ENCODE measurements at places on chromosomes 4 and X.

GRCh38 chr4:66574145-66574978 lies 904.1 kb upstream of the EPHA5 start:
- DNase-seq, result no peak

DNA sequence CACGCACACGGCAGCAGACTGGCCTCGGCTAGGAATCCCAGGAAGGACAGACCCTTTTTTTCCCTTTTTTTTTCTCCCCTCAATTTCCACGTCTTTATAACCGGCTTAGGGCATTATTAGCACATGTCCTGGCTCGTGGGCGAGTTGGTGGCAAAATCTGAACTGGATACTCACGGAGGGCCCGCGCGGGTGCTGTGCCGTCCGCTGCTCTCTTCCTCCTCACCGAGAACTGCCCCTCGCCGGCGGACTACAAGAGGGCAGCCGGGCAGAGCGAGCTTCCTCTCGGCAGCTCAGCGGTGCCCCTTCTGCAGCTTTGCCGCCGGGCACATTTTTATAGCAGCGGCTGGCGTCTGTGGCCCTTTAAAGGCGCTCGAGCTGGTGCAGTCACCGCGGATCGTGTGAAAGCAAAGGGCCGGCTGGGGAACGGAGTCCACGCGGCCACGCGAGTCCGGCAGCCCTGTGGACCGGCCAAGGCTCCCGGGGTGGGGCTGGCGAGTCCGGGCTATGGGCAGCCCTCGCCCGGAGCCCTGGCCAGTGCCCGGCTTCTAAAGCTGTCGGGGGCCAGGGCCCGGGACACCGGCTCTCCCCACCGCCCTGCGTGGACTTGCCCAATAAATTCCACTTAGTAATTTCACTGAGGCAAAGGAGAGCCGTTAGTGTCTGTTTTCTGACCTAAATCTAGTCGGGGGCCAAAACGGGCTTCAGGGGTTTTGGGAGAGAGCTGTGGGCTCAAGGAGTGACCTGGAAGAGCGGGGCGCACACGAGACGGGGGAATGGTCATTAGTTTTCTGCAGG lies 1.3 kb upstream of the CITED1 start:
- DNase-seq, result peak; percentile 33

DNA sequence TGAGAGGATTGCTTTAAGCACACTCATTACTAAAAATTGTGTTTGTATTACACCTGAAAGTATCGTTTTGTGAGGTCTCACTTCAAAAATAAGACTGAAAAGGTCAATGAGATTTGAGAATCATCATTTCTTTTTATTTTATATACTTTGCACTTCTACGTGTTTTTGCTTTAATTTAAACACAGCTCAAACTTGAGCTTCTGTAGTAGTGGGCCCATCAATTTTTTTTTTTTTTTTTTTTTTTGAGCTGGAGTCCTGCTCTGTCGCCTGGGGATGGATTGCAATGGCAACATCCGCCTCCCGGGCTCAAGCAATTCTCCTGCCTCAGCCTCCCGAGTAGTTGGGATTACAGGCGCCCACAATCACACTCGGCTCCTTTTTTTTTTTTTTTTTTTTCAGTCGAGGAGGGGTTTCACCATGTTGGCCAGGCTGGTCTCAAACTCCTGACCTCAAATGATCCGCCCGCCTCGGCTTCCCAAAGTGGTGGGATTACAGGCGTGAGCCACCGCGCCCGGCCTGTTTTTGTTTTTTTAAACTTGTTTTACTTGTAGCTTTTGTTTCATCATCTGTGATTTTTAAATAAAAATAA lies 1.5 kb downstream of the GSTCD start:
- DNase-seq, result no peak

DNA sequence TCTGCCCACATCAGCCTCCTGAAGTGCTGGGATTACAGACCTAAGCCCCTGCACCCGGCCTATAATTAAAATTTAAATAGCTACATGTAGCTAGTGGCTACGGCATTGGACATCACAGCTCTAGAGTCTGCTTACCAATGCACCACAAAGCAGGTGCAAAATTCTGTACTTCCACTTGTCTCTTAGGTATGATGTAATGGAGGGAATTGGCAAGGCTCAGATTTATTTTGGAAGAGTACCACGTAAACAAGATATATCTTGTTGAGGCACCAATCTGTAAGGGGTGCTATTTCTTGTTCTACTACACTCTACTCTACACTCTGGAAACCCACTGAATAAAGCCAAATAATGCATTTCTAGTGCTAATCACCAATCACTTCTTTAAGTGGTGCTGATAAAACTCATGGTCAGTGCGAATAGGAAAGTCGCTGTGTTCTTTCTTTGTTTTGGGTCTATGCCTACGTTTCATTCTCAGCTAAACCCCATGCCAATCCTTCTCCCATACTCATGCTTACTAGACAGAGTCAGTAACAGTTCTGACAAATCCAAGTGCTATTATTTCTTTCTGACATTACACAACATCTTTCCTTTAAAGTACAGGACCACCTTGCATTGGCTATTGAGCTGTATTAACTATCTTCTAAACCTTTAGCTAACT lies 92.3 kb downstream of the GC start:
- DNase-seq, result no peak

DNA sequence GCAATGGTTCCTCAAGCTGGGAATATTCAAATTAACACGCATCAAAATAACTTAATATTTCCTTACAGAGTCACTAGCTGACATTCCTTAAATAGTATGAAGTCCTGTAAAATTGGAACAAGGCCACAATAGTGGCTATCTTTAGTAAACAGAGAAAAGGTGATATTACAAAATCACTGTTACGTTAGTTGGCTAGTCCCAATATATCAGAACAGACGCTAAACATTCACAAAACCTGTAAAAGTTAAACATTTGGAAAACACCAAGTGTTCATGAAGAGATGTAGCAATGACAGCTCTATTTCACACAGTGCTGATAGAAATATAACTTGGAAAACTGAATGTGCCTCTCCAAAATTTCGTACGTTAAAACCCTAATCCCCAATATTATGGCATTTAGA lies 61.0 kb upstream of the FAM47C start:
- DNase-seq, result no peak

- no peak for DNase-seq
Measured at GRCh38 chr4:185357733-185358440, 37.8 kb downstream of the LRP2BP start.

- no peak for DNase-seq
Measured at GRCh38 chr4:128380306-128380705, 92.7 kb upstream of the PGRMC2 start.

- no peak for DNase-seq
Measured at GRCh38 chr4:3215256-3215655, 33.7 kb upstream of the MSANTD1 start.

DNA sequence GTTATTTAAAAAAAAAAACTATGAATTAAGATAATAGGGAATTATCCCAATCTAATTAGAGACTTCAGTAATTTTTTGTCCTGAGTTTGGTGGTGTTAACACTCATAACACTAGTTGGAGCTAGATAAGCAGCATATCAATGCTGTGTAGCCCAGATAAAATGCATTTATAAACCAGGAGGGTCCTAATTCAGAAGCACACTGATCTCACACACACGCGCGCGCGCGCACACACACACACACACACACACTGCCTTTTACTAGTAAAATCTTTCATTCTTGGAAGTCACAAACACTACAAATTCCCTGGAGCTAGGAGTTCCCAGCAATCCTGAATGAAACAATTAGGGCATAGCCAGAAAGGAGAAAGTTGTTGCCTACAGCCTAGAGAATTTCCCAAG lies 3.2 kb downstream of the UNC5C start:
- no peak for DNase-seq

DNA sequence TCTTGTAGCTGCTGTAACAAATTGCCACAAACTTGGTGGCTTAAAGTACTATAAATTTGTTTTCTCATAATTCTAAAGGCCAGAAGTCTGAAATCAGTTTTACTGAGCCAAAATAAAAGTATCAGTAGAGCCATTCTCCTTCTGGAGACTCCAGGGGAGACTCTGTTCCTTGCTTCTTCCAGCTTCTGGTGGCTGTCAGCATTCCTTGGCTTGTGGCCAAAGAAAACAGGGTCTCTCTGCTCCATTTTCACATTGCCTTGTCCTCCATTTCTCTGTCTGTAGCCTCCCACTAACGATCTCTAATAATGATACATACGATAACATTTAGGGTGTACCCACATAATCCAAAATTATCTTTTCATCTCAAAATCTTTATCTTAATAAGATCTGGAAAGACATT lies 200.4 kb downstream of the MAB21L2 start:
- DNase-seq, result peak; percentile 24

GRCh38 chr4:190020790-190021717 lies 6.0 kb downstream of the FRG2 start:
- DNase-seq, result no peak

DNA sequence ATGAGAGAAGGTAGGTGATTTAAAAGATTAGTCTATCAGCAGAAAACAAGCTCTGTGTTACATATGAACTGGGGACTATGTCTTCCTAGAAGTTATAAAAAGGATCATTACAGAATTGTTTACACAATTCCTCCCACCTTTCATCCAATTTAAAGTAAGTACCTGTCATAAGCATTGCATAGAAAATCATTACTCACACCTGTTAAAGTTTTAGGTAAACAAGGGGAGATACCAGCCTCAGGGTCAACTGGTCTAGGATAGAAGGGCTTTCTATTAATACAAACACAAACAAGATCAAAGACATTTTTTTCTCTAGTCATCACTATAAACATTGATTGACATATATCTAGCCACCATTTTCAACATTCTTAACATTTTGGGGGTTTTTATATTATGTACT lies 333.9 kb downstream of the ARHGAP24 start:
- no peak for DNase-seq

GRCh38 chr4:10173037-10173753 lies 56.6 kb upstream of the WDR1 start:
- no peak for DNase-seq

- DNase-seq, result no peak
Measured at GRCh38 chr4:186710521-186711119, 13.0 kb downstream of the FAT1 start.

DNA sequence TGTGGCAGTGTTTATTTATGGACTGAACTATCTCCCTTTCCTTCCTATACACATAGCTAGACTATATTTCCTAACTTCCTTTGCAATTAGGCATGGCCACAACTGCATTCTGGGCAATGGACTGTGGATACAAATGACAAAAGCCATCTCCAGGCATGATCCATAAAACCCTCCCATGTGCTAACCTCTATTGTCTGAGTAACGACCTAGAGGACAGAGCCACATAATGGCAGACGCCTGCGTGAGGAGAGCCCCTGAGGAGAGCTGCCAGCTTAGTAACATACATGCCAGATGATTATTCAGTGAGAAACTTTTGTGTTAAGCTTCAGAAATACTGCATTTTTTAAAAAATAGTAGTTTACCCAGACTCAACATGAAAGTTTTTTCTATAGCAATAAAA lies 142.9 kb downstream of the ADGRA3 start:
- no peak for DNase-seq

- DNase-seq, result no peak
Measured at GRCh38 chr4:112144546-112145325, 518 bp upstream of the FAM241A start.

- DNase-seq, result no peak
Measured at GRCh38 chr4:25904748-25905082, 9.3 kb upstream of the SMIM20 start.

GRCh38 chr4:4269856-4270255 lies 20.1 kb downstream of the LYAR start:
- DNase-seq, result no peak

GRCh38 chrX:19347916-19348315 lies 4.2 kb downstream of the PDHA1 start:
- no peak for DNase-seq

DNA sequence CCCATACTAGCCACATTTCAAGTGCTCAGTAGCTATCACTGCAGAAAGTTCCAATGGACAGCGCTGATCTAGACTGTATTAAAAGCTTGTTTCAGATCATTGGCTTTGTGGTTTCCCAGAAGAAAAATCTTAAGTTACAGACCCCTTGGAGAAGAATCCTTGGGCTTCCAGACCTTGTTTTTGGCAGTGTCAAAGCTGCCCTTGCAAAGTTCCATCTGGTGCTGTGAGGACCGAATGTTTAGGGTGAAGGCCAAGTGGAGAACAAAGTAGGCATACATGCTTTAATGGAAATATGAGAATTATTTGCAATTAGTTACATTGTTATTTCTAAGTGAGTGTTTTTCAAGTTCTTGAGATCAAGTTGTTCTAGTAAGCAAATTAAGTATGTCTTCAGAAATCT lies 144.7 kb downstream of the FRMPD4 start:
- DNase-seq, result no peak

DNA sequence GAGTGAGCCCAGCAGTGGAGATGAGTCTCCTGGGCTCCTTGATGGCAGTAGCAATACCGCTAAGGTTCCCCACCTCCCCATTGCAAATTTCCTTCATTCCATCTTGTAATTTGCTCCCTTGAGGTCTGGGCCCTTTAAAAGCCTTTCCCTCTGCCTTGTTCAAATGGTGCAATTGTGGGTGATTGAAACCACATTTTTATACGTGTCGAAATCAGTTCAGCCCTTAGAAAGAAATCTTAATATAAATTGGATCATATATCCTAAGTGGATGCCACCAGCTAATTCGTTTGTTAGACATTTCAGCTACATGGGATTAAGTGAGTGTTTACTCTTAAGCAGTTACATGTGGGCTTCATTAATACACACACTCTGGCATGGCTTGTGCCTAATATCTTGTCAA lies 68.6 kb downstream of the NHS start:
- no peak for DNase-seq

- DNase-seq, result no peak
Measured at GRCh38 chrX:150200361-150200760, 162.8 kb upstream of the MAMLD1 start.

- no peak for DNase-seq
Measured at GRCh38 chr4:17605236-17605635, 9.2 kb upstream of the MED28 start.

DNA sequence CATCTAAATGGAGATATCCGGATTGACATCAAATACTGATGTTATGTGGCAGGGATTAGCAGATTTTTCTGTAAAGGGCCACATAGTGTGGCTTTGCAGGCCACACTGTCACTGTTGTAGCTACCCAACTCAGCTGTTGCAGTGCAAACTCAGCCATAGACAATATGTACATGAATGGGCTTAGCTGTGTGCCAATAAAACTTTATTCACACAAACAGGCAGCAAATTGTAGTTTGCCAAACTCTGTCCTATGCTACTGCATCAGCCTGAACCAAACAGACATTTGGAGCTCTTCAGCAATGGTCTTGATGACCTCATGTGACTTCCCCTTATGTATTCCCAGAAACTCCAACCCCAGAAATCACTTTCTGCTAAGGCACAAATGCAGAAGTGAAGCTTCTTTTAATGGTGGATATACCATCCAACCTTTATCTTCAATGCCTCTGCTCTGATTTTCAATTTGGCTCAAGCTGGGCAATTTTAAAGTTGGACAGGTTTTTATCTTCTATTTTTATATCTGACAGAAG lies 18.4 kb upstream of the TRPC5OS start:
- no peak for DNase-seq

DNA sequence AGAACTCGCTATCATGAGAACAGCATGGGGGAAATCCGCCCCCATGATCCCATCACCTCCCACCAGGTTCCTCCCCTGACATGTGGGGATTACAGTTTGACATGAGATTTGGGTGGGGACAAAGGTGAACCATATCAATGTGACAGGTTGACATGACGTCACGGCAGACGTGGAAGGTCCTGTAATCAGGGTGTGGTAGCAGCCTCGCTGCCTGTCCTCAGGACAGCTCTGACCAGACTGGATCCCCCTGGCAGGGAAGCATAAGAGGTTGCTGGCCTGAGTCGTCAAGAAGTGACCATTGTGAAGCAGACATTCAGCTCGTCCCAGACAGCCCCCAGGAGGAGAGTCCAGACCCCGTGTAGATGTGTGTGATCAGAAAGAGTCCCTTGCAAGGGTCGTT lies 104.6 kb downstream of the TNIP2 start:
- no peak for DNase-seq

GRCh38 chr4:40577588-40578253 lies 51.9 kb downstream of the RBM47 start:
- no peak for DNase-seq
